Epithelial cell of prostate (primary cell): ENCODE measurements at places on chromosomes 1 and 21.

DNA sequence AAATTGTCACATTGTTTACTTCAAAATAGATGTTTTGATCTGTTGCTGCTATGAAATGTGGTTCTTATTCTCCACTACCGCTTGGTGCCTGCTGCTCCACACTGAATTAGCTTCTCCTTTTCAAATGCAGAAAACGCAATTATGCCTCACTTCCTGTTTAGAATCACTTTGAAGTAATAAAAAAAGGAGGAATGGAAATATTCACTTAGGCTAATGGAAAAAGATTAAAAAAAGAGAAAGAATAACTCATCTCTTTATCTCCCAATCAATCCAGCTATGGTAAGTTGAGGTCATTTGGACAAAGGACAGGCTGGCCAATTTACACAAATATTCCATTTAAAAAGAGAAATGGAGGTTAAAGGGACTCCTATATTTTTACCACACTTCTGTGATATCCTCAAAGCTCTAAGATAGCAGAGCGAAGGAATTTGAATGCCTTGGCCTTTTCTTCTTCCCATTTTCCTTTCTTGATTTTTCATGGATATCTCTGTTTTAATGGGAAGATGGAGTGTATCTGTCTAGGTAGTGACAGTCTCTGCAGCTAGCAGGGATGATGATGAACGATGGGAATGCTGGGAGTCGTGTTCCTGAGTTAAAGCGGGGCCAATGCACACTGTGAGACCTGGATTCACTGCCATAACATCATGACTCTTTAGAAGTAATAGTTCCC is 35.7 kb downstream of the RGS5 start:
- no peak for DNase-seq

GRCh38 chr21:15794277-15794912 is 64.6 kb downstream of the USP25 start:
- DNase-seq, result no peak

GRCh38 chr21:42358261-42358660 is 7.5 kb upstream of the TFF2 start:
- DNase-seq, result no peak

DNA sequence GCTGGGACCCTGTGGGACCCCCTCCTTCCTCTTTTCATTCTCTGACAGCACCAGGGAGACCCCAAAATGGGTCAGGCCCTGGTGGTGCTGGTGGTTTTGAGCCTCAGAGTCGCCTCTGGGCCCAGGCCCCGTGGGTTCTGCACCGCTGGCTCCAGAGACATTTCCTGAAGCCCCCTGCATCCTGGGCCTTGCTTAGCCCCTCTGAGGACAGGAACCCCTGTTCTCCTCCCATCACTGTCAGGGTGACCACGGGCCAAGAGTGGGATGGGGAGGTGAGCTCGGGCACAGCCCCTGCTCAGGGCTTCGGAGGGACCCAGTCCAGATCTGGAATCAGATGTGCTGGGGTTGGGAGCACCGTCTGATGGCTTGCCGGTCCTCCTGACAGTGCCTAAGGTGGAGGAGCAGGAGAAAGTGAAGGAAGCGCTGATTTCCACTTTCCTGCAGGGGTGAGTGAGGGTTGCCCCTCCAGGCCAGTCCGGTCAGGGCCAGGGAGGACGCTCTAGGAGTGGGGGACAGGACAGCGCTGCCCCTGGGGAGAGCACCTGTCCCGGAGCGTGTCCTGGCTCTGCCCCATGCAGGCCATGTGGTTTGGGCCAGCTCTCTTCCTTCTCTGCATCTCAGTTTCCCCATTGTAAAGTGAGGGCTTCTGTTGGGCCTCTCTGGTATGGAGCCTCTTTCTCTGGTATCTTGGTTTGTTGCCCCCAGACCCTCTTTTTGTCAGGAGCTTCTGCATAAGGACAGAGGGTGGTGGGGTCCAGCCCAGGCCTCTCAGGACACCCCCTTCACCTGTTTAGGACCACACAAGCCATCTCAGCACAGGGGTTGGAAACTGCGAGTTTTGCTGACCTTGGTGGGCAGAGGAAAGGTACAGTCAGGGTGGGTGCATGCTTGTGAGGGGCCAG is 71.0 kb downstream of the TRIM11 start:
- no peak for DNase-seq

GRCh38 chr21:37636152-37636860 is 269.7 kb downstream of the DYRK1A start:
- no peak for DNase-seq

DNA sequence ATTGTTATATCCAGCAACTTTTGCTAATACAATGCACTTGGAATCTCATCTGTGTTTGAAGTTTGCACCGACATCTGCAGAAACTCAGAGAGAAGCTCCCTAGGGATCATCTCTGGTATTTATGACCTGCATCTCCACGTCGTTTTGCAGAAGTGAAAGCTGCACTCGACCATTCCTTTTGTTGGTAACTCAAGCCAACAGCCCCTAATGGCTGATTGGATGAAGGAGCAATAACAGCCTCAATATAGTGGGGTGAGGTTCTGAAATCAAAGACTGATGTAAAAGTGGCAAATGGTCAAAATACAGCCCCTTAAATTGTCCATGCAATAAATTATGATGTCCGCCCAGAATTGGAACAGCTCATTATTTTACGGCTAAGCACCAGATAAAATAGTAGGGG is 344.2 kb upstream of the KAZN start:
- no peak for DNase-seq

DNA sequence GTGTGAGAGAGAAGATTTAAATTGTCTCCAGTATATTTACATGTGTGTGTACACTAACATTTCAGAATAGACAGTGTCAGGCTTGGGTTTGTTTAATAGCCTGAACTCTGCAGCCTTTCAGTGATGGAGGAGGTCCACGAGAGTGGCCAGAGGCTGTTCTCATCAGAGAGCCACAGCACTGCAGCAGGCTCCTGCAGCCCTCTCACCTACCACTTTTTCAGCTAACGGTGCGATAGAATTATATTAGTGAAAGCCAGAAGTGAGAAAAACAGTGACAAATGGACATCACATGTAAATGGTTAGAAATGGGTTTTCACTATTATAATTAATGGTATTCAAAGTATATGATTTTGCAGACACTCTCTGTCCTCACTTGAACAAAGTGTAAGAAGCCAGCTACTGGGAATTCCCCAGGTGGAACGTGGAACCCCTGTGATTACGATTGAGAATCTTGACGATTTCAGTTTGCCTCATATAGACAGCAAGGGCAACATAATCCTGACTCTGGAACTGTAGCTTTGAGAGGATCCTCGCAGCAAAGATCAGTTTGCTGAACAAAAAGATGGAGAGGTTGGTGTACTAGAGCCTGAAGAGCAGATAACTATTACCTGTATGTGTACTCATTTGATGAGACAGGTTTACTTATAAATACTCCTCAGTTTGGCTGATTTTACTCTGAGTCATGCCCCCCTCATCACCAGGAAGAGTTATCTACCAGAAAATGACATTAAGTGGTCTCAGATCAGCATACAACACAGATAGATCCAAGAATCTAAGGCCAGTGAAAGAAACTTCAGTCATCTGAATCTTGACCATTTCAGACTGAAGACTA is 31.4 kb downstream of the IFI16 start:
- DNase-seq, result no peak

- DNase-seq, result no peak
These were observed 80.6 kb downstream of the CENPF start for GRCh38 chr1:214683621-214684020.

DNA sequence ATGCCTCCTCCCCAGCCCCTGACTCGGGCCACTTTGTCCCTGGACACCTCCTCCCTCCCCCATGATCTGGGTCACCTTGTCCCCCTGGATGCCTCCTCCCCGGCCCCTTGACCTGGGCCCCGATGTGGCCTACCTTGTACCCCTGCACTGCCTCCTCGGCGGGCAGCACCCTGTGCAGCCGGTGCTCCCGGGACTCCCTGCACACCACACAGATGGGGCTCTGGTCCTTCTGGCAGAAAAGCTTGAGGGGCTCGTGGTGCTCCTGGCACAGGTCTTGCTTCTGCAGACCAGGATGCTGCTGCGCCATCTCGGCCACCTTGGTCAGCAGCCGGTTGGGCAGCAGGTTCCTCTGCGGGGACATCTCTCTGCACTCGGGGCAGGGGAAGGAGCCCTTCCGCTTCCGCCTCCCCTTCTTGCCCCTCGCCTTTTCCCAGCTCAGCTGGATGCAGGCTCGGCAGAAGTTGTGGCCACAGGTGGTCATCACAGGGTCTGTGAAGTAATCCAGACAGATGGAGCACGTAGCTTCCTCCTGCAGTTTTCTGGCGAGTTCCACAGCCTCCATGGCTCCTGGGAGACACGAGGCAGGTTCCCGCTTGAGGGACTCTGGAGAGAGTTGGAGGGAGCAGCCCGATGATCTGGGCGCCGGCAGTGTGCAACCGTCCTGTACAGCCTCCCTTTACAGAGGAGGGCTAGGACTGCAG is 2.0 kb downstream of the TRIM17 start:
- no peak for DNase-seq

GRCh38 chr21:15159382-15160020 is 94.7 kb upstream of the NRIP1 start:
- no peak for DNase-seq

GRCh38 chr21:29578306-29578705 is 279.6 kb downstream of the BACH1 start:
- DNase-seq, result no peak

DNA sequence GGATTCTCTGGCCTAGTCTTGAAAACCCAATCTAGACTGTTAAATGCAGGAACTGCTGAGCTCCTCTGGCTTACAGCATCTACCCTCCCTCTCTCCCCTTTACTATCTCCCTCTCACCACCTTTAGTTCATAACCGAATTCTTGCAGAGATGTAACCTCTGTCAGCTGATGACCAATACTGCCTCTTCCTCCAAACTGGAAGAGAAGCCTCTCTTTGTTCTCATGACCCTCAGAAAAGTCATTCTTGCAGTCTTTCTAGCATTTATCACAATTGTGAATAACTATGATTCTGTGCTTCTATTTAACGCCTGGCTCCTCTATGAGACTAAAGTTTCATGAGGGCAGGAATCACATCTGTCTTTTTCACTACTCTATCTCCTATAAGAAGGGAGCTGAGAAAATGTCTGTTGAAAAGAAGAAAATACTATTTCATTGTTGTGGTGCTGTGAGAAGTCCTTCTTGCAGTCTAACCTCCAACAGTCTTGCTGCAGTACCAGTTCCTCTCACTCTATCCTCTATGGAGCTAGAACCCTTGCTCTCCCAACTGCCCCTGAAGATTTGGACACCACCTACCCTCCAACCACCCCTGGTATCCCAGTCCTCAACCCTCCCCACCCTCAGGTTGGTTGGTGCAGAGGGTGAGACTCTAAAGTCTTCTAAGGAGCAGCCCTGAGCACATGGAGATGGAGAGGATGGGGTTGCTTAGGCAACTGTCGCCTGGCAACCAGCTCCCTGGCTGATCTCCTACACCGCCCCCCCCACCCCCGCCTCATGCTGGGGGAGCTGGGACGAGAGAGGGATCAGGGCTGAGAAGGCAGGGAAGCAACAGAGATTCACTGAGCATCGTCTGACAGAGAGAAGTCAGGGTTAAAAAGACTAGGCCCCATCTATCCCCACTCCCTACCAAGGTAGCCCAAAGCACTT is 13.9 kb downstream of the MEF2D start:
- no peak for DNase-seq

DNA sequence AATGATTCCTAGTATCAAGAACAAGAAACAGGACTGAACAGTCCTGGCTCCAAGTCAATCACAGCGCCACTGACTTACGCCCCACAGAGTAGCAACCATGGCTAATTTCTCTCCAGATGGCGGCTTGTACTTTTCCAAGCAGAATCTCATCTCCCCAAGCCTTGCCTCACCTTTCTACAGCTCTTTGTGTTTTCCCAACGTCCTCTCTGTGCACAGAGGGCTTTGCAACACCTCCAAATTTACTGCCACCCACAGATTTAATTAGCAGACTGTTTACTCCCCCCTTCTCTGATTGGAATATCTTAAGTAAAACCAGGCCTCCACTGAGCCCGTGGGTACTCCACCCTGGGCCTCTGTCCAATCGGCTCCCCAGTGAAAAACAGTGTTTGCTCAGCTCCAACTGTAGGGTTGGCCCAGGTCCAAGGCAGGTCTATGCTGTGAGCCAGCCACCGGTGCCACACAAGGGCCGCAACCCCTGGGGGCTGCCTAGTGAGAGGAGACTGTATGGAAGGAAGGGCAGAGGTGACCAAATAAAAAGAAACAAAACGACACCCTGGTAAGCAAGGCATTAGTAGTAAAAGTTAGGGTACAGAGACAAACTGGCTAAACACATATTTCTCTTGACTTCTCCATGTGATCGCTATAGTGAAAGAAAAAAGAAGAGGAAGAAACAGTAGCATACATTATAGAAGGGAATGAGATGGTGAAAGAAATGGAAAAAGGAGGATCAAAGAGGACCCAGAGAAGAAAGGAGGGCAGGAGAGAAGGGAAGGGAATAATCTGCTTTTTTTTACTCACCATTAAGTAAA is 128.4 kb upstream of the SOD1 start:
- DNase-seq, result no peak

DNA sequence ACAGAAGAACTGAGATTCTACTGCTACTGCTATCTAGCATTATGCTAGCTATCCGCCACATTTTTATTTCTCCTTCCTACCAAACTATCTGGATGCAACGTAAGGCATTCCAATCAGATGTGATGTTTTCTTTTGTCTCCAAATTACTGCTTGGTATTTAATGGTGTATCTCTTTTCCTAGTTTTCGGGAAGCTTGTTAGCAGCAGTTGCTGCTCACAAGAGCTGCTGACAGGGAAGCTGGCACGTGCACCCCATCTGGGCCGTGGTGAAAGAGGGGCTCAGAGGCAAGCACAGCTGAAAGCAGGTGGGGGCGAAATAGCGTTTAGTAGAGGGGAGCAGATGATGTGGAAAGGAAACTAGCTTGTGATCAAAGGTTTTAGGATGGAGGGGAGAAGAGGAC is 57.3 kb downstream of the JAK1 start:
- DNase-seq, result no peak

GRCh38 chr21:35058058-35058457 is 9.0 kb upstream of the RUNX1 start:
- DNase-seq, result no peak

DNA sequence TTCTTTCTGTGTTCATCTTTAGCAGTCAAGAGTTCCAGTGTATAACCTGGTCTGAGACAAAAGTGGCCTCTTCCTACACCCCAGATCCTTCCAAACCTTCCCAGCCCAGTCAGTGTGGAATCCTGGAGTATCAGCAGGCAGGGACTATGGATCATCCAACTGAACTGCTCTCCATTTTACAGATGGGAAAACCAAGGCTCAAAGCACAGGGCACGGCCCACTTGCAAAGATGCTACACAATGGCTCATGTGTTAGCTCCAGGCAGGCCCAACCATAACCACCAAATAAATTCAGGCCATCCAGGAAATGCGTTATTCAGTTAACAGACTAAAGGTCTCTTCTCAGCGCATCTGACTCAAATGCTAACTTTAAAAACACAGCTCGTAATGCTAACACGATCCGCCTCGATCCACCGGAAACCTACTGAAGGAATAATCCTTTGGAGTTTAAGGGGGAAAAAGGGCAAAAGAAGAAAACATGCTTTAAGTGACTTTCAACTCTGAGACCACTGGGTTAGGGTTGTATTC is 7.1 kb downstream of the GLIS1 start:
- no peak for DNase-seq

- no peak for DNase-seq
These were observed 91.6 kb downstream of the ASH1L start for GRCh38 chr1:155471026-155471425.

DNA sequence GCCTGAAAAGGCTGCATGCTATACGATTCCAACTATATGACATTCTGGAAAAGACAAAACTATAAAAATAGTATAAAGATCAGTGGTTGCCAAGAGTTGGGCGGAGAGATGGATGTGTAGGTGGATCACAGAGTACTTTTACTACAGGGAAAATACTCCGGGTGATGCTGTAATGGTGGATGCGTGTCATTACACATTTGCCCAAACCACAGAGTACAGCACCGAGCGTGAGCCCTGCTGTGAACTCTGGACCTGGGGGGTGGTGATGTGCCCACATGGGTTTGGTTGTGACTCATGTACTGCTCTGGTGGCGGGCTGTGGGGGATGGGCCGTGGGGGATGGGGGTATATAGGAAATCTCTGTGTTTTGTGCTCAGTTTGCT is 162.7 kb upstream of the COL6A1 start:
- peak; percentile 24 for DNase-seq
